NCI-H1436 (cell line): ENCODE measurements at places on chromosomes 1 and 21.

- DNase-seq, result no peak
Measured at GRCh38 chr1:207806531-207807325, 54.9 kb downstream of the CD46 start.

GRCh38 chr1:235206533-235207208, 45.6 kb upstream of the RBM34 start:
- DNase-seq, result no peak

DNA sequence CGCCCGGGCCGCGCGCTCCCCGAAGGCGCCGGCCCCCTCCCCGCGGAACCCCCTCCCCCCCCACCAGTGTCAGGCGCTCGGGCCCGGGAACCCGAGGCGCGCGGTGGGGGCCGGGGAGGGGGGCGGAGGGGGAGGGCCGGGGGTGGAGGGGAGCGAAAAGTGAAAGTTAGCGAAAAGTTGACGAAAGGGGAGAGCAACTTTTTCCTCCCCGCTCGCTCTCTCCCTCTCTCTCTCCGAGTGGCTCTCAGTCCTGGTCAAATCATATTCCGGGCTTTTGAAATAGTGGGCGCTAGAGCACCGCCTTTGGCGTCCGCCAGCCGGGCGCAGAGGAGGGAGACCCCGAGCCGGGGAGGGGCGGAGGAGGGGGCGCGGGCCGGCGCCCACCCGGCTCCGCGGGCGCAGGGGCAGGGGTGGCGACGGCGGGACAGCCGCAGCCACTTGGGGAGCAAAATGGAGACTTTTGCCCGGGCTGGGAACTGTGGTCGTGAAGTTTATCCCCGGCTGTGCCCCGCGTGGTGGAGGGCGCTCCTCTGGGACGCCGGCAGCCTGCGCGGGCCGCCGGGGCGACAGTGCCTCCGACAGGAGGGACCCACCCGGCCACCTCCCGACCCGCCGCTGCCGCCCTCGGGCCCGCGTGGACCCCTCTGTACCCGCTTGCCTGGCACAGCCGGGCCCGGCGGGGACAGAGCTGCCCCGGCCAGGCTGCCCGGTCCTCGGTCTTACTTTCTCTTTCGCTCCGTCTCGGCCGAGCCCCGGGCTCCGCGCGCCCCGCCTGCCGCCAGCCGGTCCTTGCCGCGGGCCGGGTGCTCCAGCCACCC, 697 bp downstream of the PRDM16 start:
- DNase-seq, result peak; percentile 57

GRCh38 chr1:228006034-228006785, 588 bp upstream of the WNT3A start:
- DNase-seq, result no peak

- DNase-seq, result no peak
Measured at GRCh38 chr1:228434689-228435088, 18.0 kb upstream of the TRIM17 start.

- DNase-seq, result peak; percentile 25
Measured at GRCh38 chr1:231590453-231591198, 36.0 kb upstream of the DISC1 start.

- no peak for DNase-seq
Measured at GRCh38 chr1:239805042-239805441, 286.6 kb upstream of the FMN2 start.

GRCh38 chr1:34965597-34965996, 19.6 kb downstream of the TMEM35B start:
- no peak for DNase-seq

GRCh38 chr1:44705938-44706337, 25.0 kb downstream of the RNU5D-1 start:
- no peak for DNase-seq

- no peak for DNase-seq
Measured at GRCh38 chr1:27785781-27786455, 12.9 kb downstream of the STX12 start.
